Stimulated activated CD4-positive, alpha-beta T cell treated with anti-CD3 and anti-CD28 coated beads, Interleukin-2, amount 100 ng/mL, for 24 hours (primary cell): ENCODE measurements at places on chromosomes 3 and 15.

GRCh38 chr15:76903251-76903681 is 1.9 kb downstream of the SCAPER start:
- no peak for DNase-seq

DNA sequence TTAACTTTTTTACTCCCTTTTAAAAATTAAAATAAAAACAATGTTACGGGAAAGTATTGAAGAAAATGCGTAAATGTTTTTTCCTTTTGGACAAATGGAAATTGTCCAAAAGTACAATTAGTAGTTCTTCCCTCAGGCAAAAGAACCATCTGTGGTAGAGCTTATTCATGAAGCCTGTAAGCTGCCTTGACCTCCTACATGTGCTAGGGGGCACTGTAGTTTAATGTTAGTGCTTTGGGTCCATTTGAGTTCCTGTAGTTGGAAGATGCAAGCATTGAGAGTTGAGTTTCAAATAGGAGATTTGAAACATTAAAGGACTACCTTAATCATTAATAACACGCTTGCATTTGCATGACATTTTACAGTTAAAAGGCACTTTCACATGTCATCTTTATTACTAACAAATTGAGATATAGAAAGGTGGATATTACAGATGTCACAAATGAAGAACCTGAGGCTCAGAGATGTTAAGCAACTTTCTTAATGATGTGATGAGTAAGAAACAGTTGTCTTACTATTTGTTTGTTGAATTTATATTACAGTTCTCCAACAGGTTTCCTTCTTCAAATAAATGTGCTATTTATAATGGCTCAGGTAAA is 1.8 kb upstream of the ZNF385D start:
- no peak for DNase-seq

DNA sequence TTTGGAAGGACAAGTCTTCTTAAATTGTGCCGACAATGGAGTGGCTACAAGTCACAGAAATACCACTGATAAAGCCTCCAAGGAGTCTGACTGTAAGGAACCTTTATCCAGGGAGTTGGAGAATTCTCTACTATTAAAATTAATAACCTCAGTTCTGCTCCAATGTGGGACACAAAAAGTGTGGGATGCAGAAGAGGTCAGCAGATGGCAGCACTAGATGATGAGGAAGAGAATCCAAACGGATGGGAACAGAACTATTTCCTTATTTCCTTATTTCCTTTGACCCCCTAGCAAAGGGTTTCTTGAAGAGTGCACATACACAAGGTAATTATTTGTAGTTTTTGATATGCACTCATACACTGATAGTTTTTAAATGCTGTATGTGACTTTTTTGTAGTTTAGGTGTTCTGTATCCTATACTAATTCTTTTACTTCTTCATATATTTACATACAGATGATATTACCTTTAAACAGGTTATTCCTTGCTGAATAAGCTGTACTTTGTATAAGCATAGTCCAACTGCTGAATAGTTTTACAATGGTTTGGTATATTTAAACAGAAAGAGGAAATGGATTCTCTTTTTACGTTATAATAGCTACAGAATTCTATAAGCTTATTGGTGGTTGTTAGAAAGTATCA is 25.6 kb upstream of the NLGN1 start:
- no peak for DNase-seq

DNA sequence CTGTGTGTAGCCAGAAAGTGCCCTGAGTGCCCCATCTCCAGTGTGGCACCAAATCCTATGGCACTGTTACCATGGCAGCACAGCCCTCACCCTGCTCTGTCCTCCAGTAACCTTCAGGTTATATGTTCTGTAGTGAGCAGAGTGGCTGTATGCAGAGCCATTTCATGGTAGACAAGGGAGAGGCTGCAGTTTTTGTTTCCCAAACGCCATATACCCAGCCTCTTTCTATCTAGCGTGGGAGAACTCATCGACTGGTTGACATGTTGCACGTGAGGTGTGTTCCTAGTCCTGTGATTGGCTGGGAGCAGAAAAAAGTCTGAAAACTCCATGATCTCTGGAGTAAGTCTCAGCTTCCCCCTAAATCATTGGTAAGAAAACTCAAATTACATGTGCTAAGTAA is 2.0 kb downstream of the SIDT1 start:
- peak; percentile 23 for DNase-seq

- no peak for DNase-seq
Observed at GRCh38 chr3:43093006-43093405, 12.9 kb downstream of the POMGNT2 start.

GRCh38 chr3:4492208-4493013 is 737 bp upstream of the ITPR1 start:
- DNase-seq, result peak; percentile 47

- DNase-seq, result no peak
Observed at GRCh38 chr3:44264146-44264545, 22.5 kb downstream of the TOPAZ1 start.

GRCh38 chr15:100114571-100114970 is 227.2 kb downstream of the ADAMTS17 start:
- no peak for DNase-seq

- DNase-seq, result no peak
Observed at GRCh38 chr3:170835336-170835735, 34.7 kb downstream of the RPL22L1 start.

GRCh38 chr3:193389335-193389734 is 10.8 kb upstream of the ATP13A5 start:
- no peak for DNase-seq

DNA sequence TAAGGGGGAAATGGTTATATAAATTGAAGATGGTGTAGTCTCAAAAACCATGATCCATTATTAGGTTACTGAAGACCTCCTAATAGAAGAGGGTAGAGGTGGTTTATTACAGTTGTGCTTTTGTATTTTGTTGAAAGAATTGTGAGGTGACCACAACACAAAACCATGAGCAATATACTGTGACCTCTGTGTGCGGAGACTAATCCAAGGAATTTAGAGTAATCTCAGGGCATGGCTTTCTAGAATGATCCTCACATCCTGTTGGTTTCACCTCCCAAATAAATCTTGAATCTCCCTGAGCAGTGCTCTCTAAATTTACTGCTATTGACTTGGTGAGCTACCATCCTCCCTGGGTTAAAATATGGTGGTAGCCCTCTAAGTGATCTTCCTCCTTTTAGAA is 52.3 kb downstream of the PTPRG start:
- no peak for DNase-seq

DNA sequence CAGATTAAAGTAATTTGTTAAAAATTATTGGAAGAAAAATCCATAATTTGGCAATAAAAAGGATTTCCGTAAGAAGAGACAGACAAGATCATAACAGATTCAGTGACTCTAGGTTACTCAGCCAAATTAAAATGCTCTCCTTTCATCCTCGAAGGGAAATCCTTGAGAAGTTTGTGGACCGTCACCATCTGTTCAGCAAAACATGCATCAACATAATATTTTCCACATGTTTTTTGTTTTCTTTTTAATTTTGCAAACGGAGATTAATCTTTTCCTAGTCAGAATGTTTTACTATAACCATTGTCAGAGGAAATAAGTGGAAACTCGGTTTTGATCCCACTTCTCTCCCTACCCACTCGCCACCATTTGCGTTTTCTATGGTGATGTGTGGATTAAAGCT is 128.3 kb downstream of the TMCO5A start:
- no peak for DNase-seq

GRCh38 chr3:60675424-60675823 is 575.8 kb downstream of the FHIT start:
- no peak for DNase-seq

DNA sequence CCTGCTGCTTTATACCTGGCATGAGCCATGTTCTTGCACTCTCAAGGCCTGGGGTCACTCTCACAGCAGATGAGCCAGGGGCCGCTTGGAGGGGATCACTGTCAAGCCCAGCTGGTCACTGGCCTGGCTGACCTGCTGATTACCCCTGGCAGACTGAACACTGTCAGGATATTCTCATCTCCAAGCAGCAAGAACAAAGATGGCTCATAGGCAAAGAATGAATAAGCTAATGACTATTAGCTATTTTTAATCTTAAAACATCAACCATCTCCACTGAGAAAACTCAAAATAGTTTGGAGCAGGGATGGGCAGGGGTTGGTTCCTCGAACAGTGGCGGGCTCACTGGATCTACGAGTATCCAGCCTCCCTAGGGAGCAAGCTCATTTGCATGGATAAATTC is 64.4 kb upstream of the ACAN start:
- no peak for DNase-seq

GRCh38 chr3:28700728-28701127 is 352.1 kb upstream of the AZI2 start:
- DNase-seq, result no peak

DNA sequence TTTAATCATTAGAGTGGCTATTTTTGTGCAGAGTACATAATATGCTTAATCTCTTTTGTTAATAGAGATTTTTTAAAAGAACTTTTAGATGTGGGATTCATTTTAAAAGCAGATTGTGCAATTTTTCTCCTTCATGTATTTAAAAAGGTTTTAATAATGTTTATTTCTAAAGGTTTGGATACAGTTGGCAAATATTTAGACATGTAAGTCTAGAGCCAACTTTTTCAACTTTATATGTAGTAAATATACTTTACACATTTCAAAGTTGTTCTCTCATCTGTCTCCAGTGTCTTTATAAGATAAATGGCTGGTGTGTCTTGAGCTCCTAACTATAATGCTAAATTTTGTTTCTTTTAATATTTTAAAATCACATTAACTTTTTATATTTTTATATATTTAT is 22.7 kb upstream of the GOLGA8B start:
- no peak for DNase-seq

DNA sequence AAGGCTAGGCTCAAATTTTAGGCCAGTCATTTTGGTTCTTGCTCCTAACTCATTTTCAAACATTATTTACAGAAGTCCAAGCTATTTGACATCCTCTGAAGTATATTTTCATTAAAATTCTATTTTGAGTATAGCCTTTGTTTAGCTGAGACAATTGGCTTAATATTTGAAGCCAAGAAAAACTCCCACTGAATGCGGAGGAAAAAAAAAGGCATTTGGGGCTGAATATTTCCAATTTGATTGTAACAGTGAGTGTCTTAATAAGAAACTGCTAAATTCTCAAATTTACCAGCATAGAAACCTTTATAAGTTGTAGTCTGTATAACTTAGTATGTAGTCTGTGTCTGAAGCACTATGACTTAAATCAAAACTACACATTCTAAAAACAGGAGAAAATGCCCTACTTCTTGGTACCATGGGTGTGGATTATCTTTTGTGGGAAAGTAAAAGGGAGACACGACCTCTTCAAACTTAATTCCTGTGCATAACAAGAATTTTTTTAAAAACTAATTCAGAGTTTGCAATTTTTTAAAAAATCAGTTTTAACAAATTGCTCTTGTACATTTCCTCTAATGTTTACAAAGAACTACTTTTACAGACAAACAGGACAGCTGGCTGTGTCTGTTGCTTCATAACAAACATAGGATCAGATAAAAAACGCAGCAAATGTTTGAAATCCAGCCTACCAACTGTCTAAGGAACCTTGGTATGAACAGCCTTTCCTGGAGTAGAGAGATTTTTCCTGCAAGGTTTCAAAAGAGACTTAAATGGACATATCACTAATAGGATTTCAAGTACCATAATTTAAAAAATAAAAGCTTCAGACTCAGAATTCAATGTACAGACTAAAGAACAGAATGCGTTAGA is 52.7 kb upstream of the LMOD3 start:
- no peak for DNase-seq

GRCh38 chr3:87260270-87260669 is 16.1 kb downstream of the POU1F1 start:
- peak; percentile 52 for DNase-seq

- no peak for DNase-seq
Observed at GRCh38 chr3:58266577-58266976, 29.0 kb downstream of the ABHD6 start.

- no peak for DNase-seq
Observed at GRCh38 chr3:140386357-140387100, 291.3 kb upstream of the TRIM42 start.

DNA sequence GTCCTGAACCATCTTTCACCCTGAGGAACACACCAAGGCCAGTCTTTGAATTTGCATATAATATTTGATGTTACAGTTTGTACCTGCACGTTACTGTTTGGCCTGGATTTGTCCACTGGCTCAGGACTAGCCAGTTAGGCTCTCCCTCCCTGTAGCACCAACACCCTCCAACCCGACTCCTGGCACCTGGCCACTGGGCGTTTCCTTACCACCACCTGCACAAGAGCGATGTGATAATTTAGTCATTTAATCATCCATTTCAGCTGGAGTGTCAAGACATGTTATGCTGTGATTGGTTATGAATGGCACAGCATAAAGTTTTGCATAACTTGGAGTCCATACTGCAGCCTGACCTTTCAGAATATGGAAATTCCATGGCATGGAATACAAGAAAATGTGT is 242.4 kb downstream of the KCNMB2 start:
- DNase-seq, result no peak

GRCh38 chr3:47017504-47018268 is 38.2 kb downstream of the NBEAL2 start:
- DNase-seq, result no peak
